ENCODE measurements at places on chromosomes 11 and 22.

DNA sequence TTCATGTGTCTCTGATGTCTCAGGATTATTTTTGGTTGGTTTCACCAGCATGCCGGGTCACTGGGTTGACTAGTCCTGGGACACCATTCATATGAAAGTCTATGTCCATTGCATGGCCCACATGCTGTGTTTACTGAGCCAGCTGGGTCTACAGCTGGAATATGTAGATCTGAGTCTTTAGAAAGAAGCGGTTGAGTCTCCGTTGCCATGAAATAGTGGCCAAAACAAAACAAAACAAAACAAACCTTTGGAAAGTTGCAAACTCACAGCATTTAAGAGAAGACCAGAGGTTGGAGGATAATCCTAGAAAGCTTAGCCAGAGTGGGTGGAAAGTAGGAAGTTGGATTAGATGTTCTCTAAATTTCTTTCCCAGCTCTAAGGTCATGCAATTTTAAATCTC, 191.8 kb upstream of the NTM start:
- DNase-seq, result no peak

- no peak for DNase-seq
These were observed 30.1 kb upstream of the ANO5 start for GRCh38 chr11:22162756-22163155.

DNA sequence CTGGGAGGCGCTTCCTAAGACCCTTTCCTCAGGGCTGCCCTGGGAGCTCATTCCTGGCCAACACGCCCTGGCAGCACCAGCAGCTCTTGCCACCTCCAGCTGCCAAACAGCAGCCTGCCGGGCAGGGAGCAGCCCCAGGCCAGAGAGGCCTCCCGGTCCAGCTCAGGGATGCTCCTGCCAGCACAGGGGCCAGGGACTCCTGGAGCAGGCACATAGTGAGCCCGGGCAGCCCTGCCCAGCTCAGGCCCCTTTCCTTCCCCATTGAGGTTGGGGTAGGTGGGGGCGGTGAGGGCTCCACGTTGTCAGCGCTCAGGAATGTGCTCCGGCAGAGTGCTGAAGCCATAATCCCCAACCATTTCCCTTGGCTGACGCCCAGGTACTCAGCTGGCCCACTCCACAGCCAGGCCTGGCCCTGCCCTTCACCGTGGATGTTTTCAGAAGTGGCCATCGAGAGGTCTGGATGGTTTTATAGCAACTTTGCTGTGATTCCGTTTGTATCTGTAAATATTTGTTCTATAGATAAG, 7.6 kb downstream of the SLC39A13 start:
- no peak for DNase-seq

- no peak for DNase-seq
These were observed 4.6 kb downstream of the C11orf96 start for GRCh38 chr11:43947003-43947500.

DNA sequence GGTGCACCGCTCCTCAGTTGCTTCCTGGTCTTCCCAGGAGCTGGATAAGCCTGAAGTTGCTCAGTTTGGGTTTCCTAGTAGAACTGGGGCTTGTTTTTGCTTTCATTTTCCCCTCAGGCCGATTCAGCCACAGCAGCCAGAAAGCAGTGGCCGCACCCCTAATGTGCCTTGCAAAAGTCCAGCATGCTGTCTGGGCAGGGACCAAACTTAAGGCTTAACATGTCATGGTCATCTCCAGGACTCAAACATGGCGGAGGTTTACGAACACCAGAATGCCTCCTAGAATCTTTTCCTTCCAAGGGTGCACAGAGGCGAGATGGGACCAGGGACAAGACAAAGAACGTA, 2.5 kb downstream of the GNG3 start:
- DNase-seq, result no peak

GRCh38 chr11:2090172-2091111, 48.7 kb downstream of the IGF2 start:
- no peak for DNase-seq

- DNase-seq, result no peak
These were observed 50.7 kb upstream of the SLC35C1 start for GRCh38 chr11:45754261-45754709.

DNA sequence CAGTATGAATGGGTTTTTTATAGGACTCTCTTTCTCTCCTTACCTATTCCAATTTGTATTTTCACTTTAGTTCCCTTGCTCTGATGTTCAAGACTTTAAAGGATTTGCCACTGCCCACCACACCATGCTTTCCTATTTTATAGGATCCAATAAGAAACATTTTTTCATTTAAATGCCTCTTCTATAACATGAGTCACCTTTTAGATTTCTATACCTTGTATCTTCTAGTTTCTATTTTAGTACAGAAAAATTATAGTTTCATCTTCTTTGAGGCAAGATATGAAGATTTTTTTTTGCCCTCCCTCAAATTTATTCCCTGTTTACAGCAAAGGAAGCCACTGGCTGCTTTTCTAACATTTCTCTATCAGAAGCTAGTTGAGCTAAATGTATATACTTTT, 76.8 kb downstream of the ARFGAP2 start:
- DNase-seq, result no peak

GRCh38 chr11:102719620-102720277, 5.0 kb downstream of the MMP8 start:
- DNase-seq, result no peak

- DNase-seq, result peak; percentile 44
These were observed 22.6 kb upstream of the PKNOX2 start for GRCh38 chr11:125141686-125142535.

Measured in T-helper 2 cell (primary cell).